ENCODE measurements at places on chromosomes 5 and 9.

DNA sequence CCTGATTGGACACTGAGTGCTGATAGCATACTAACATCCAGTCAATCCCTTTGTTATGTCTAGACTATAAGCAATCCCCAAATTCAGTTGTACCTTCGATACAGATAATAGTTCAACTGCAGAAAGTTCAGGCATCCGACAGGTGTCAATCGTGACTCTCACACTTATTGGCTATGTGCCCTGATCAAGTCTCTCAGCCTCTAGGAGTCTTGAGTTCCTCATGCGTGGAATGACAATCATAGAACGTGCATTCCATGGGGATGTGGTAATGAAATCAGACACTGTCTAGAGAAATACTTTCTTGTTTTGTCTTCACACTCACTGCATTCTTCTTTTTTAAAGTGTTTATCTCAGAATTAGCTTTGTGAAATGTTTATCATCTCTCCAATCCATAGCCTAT lies 4.8 kb downstream of the ANKRD34B start:
- no peak for DNase-seq

- DNase-seq: no peak
Observed at GRCh38 chr9:81122749-81123148, 566.6 kb downstream of the TLE1 start.

DNA sequence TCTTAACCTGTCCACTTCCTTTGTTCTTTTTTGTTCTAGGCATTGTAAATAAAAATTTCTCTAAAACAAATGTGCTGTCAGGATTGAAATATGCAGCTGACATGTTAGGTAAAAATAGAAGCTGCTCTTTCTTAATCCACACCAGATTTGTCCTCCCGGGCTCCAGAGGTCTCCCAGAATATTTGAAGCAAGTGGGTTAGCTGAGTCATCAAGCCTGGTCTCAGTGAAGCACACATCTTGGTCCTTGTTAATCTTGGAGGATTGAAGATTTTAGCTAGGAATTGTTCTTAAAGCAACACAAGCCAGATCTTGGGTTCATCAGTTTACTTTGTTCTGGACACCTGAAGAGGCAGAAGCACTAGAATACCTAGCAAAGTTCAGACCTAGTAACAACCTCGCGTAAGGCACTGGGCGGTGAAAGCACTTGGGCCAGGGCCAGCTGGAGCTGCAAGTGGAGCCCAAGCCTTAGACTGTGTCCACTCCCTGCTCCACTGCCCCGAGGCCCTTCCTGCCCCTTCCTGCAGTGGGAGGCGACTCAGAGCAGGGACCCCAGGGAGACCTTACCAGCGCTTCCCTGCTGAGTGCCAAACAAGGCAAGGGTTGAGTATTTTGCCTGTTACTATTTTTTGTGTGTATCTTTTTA lies 36.5 kb downstream of the HABP4 start:
- DNase-seq: no peak

DNA sequence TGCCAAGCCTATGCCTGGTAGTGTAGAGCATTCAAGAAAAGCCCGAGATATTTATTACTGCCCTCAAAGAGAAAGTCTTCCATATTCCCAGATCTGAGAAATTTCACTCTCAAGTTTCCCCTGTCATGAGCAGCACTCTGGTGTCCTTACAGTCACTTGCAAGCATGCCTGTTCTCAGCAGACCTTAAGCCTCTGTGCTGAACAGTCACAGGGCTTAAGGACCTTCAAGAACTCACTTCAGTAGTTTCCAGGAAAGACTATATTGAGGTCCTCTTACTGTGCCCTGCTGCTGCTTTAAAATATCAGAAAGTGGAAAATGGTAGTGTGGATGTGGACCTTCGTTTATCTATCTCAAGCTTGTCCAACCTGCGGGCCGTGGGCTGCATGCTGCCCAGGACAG lies 53.5 kb downstream of the DNAJC21 start:
- no peak for DNase-seq

DNA sequence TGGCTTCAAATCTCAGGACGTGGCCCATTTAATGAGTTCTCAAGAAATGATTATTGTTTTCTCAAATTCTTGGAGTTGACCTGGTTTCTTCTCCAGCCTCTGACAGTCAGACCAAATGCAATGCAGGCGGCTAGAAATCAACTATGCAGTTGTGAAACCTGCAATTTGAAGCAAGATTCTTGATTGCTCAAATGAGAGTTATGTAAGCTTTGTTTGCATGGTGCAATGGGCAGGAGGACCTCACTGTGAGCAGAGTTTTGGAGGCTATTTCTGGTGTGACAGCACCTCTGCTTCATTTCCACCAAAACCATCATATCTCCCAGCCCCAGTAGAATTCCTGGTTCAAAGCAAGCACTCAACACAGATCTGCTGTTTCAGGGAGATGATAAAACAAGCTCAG lies 500.0 kb upstream of the KLF4 start:
- DNase-seq: no peak

GRCh38 chr9:87676976-87677775 lies 48.7 kb upstream of the CTSL start:
- DNase-seq: no peak

DNA sequence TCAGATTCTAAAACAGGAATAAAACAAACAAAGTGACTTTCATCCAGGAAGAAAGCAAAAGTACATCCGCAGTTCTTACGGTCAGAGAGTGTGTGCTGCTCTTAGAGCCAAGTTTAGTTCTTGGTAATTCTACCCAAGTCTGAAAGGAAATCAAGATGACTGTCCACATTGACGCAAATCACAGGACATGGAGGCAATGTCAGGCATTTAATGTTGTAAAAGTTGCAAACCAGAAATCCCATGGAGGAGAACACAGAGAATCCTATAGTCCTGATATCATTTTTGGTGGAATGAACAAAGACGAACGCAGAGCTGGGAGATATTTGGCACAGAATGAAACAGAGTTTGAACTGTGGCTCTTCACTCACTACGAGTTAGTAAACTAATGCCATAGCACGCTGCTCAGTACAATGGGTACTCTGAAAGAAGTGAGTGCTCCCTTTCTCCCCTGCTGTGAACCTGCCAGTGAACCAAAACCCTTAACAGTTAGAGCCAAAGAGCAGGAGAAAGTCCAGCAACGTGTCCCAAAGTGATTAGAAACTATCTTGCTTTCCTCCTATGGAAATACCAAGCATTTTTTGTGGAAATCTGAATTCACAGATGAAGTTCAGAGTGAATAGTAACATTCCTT lies 74.3 kb downstream of the MUSK start:
- no peak for DNase-seq

DNA sequence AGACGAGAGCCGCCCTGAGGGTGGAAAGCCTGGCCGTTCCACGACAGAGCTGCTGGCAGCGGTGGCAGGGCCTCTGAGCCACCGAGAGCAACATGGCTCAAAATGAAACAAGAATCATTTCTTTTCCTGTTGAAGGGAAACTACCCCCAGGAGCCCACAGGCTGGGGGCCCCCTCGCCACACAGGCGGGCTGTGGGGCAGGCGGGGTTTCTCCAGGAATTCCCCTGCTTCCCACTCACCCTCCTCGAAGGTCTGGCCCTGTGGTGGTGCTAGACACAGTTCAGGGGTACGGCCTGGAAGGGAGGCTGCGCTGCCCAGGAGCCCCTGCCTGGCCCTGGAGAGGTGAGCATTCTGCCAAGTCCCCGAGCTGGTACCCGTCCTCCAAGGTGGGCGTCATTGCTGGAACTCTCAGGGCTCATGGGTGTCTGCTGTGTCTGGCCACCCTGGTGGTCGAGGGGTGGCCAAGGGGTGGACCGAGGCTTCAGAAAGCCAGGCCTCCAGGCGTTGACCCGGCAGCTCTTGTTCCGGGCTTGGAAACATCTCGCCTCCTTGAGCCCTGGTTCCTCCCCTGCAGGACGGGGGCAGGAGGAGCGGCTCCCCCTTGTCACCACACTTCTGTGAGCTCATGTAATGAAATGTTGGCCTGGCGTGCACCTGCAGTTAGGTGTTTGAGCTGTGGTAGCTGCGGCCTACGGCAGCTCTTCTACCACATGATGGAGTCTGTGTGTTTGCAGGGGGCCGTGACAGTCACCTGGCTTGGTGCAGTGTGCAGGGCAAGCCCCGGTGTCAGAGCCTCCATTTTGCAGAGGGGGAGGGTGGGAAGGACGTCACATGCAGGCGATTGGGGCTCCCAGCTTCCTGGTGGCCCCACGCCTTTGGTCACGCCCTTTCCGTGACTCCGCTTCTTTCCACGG lies 65.3 kb downstream of the RXRA start:
- DNase-seq: peak; percentile 87

GRCh38 chr9:114957558-114957957 lies 27.2 kb upstream of the TNFSF8 start:
- DNase-seq: no peak

DNA sequence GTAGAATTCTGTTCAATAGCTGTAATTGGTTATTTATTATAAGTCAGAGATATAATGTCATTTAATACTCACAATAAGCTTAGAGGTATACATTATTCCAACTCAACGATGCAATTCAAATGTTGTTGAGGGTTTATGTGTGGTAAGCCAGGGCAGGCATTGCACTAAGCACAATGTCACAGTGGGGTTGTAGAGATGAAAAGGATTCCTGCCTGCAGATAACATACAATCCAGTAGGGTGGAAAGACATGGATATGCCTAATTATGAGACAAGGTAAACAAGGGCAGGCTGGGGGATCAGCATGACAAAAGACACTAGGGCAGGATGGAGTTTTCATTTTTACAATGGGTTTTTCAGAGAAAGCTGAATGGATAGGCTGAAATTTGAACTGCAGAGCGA lies 98.7 kb upstream of the PALM2AKAP2 start:
- no peak for DNase-seq

DNA sequence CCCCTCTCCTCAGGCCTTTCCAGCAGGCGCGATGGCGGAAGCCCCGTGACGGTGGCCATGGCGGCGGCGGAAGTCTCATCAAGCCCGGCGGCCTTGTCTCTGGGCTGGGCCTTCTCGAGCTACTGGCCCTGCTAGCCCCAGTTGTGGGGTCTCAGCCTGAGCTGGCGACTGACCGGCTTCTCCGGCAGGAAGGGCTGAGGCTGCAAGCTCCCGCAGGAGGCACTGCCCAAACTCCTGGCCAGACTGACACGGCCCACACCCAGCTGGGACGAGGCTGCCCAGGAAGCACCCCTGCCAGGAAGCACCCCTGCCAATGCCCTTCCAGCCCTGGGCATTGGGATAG lies 88.5 kb upstream of the ANKH start:
- no peak for DNase-seq
